ENCODE measurements at places on chromosomes 7 and 10.
A peak's percentile ranks its signal among the peaks of the same experiment; 100 is the strongest.

DNA sequence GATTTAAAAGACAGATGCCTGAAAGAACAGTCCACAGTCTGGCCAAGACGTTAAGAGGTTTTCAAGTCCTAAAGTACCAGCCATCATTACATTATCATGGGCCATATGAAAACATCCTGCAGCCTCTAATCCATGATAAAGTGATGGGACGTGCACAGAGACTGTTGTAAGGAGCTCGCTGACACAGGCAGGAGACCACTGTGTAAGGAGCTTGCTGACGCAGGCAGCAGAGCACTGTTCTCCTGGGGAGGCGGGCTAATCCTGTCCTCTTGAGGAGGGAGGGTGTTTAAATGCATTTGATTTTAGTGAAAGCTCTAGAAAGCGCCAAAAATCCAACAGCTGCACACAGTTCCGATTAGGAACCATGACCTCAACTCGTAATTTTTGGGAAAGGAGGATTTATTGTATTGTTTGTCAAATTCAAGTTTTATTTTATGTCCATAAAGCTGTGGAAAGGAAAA lies 16.9 kb downstream of the SVIL start:
- DNase-seq = no peak

DNA sequence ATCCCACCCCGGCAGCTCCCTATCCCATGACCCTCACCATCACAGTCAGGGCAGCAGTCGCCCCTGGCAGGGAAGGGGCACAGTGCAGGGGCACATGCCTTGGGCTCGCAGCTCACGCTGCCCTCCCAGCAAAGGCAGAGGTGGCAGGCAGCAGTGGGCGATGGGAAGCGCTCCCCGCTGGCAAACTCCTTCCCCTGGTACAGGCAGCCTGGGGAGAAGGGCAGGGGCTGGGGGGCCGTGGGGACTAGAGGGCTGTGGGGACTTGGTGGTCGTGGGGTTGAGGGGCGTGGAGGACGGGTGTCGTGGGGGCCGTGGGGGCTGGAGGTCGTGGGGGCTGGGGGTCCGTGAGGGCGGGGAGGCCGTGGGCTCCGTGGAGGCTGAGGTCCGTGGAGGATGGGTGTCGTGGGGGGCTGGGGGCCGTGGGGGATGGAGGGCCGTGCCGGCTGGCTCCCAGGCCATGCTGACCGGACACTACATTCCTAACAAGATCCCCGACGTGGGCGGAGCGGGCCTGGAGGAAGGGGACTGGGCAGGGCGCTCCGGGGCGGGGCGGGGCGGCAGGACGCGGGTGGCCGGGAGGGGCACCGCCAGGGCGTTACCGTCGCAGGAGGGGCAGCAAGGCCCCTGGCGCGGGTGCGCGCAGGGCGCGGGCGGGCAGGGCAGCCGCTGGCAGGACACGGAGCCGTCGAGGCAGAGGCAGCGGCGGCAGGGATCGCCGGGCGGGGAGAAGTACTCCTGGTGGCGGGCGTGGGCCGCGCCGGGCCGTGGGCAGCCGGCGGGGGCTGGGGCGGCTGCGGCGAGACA lies 20.0 kb downstream of the KCP start:
- DNase-seq = no peak

DNA sequence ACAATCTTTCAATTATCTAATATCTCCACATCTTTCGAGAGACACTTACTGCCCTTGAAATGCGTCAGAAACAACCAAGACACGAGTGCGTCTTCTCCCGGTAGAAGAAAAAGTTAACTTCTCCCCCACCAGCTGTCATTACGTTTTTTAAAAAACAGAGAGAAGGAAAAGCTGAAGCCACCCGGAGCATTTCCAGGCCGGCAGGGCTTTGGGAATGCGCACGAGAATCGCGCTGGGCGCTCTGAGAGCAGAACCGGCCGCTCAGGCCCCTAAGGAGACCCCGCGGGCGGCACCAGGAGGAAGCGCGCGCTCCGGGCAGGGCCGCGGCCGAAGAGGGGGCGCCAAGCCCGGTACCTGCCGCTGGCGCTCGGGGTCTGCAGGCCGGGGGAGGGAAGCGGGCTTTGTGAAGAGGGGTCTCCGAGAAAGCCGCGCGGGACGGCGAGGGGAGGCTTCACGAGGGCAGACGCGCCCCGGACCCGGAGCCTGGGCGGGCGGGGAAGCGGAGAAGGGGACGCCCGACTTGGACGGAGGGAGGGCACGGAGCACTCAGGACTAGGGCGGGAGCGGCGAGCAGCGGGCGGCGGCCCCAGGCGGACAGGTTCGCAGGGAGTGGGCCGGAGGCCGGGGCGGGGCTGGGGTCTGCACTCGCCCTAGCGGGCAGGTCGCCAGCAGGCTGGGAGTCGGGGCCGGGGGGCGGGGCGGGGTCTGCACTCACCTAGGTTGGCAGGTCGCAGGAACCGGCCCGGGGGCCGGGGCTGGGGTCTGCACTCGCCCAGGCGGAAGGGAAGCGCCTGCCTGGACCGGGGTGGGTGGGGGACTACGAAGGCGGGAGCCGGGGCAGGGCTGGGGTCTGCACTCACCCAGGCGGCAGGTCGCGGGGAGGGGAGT lies 932 bp downstream of the ESYT2 start:
- no peak for DNase-seq

GRCh38 chr10:125344573-125345171 lies 184.3 kb upstream of the CTBP2 start:
- no peak for DNase-seq

DNA sequence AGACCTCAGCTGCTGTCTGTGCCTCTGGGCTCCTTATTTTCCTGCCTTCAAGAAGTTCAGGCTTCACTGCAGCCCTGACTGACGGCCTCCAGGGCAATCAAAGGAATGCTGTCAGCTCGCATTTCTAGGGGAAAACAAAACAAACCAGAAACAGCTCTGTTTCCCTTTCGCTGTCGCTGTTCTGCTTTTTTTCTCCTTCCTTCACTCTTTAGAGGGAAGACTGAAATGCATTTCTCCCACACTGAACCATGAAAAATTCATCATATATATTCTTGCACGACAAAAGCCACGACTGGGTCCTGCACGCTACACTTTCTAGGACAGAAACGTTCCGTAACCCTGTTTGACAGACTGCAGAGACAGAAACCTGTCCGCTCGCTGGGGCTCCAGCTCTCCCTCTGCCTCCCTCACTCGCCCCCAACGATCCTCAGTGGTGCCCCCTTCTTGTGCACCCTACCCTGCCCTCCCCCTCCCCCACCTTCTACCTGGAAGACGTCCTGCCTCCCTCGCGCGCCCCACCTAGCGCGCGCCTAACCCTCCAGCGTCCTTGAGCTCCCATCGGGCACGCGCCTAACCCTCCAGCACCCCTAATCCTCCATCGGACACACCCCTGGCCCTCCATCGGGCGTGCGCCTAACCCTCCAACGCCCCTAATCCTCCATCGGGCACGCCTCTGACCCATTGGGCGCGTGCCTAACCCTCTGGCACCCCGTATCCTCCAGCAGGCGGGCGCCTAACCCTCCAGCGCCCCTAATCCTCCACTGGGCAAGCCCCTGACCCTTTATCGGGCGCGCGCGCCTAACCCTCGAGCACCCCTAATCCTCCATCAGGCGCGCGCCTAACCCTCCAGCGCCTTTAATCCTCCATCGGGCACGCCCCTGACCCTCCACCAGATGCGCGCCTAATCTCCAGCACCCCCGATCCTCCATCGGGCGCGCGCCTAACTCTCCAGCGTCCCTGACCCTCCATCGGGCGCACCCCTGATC lies 37.1 kb downstream of the SVOPL start:
- no peak for DNase-seq

- no peak for DNase-seq
Measured at GRCh38 chr10:75375838-75376237, 25.7 kb downstream of the ZNF503 start.

DNA sequence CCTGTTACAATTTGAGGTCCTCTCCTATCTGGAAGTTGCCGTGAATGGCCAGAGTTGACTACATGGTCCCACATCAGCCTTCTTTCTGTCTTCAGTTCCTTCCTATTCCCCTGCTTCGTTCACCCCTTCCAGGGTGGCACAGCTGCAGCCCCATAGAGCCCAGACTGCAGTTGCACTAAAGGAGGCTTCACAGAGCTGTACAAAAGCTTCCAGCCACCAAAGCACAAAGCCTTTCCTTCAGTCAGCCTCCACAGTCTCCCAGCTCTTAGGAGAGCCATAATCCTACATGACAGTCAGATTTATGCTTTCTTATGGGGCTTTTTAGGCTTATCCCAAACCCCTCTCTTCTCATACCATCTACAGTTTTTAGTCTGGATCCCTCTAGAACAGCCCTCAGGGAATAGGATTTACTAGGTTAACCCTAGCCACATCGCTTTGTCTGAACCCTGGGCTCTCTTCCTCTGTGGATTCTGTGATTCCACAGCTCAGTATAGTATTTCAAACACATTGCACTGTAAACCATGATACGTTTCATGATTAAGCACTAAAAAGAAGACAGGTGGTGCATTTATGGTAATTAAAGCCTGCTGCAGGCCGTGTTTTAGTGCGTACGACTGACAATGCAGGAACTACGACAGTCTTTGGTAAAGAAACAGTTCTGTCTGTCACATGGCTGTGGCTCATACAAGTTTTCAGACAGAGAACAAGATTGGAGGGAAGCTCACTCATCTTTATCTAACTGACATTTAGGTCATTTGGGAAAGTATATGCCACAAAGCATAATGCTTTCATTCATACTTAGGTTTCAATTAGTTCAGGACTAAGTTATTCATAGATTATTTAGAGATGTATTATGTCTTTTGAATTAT lies 208.3 kb upstream of the KMT2E start:
- DNase-seq = no peak

DNA sequence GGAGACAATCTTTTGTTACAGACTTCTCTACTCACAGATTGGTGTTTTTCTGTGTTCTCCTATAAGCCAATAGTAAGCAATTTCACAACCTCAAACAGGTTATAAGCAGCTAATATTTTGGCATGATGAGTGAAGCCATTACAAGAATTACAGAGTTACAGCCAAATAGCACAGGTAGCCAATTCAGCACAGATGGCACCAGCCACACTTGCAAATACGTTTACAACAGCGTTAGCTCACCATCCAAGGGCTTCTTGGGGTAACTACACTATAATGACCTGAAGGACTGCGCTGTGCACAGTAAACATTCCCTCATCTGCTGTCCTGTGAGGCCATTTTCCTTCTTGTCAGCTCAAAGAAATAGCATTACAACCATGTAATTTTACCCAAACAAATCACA lies 428.6 kb downstream of the TCERG1L start:
- no peak for DNase-seq

- no peak for DNase-seq
Measured at GRCh38 chr10:29245476-29245875, 43.4 kb upstream of the LYZL1 start.

GRCh38 chr10:24449321-24449740 lies 240.4 kb downstream of the KIAA1217 start:
- no peak for DNase-seq

GRCh38 chr10:112298581-112298980 lies 15.4 kb downstream of the TECTB start:
- DNase-seq = no peak

DNA sequence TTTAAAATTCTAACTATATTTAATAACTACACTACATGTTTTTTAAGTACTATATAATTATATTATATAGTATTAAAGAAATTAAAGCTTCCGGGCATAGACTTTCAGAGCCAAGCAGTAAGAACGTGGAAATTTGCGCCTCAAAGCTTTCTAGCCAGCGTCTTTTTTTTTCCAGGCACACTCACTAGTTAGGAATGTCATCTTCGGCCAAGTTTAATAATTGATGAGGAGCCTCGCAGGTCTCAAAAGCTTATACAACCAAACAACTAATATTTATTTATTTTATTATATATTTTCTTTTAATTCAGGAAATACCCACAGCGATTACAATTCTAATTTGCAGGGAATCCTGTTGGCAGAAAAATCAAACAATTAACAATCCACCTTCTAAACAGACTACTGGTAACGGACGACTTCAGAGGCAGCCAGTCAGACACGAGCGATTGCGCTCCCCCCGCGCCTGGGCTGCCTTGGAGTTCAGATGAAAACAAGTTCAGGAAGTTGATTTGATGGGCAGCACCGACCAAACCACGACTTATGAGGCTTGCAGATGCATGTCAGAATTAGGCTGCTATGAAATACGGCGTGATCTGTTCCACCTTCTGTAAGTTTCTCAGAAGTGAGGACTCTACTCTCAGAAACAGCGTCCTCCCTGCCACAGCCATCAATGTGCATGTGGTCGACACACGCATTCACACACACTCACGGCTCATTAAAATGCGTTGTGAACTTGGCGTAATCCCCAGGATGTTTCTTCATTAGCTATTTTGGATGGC lies 431.8 kb upstream of the MGMT start:
- DNase-seq = no peak

GRCh38 chr7:1323178-1324027 lies 90.7 kb downstream of the UNCX start:
- no peak for DNase-seq

- DNase-seq = no peak
Measured at GRCh38 chr7:120949998-120950538, 509 bp upstream of the ING3 start.

GRCh38 chr10:57880446-57881227 lies 387.1 kb downstream of the IPMK start:
- no peak for DNase-seq

GRCh38 chr10:124605001-124605370 lies 139.2 kb downstream of the FAM53B start:
- DNase-seq = no peak

DNA sequence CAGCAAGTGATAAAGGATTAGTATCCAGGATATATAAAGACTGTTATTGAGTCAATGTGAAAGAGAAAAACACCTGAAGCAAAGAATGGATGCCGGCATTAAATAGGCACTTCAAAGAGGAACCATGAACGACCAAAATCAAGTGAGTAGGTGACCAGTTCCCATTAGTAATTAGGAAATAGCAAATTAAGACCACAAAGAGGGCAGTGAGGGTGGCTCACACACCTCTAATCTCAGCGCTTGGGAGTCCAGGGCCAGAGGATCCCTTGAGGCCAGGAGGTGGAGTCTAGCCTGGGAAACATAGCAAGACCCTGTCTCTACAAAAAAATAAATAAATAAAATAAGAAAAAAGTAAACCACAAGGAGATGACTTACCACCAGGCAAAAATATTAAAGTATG lies 1.5 kb upstream of the ANTXRL start:
- no peak for DNase-seq

DNA sequence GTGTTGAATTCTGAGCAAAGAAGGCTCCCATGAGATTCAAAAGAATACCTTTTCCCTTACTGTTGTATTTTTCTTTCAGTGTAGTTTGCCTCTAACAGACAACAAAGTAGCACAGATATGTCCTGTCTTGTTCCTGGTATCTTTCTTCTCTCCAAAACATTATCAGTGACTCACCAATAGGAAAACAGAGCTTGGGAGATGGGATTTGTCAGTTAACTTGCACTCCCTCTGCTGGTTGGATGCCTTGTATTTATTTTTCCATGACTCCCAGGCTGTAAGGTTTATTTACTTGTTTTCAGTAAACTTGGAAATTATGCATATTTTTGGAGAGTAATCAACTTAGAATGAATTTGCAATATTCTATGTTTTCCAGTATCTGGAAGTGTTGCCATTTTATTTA lies 129.7 kb downstream of the SAMD9 start:
- DNase-seq = peak; percentile 56

DNA sequence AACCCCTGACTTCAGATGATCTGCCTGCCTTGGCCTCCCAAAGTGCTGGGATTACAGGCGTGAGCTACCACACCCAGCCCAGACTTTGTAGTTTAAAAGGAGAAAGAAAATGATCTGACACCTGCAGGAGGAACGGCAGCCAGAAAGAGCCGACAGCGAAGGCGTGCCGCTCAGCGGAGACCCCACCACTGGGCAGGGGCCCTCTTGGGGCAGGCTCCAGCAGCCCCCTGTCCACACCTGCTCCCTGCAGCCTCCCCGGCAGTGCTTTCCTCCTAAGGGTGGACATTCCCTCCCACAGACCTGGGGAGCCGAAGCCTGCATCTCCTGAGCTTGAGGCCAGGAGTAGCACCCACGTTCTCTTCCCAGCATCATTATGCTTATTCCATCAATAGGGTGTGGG lies 19.2 kb upstream of the CNPY1 start:
- DNase-seq = no peak
